Ascending aorta (tissue), 2 donors: ENCODE measurements at places on chromosomes 11 and 22.

- no peak for DNase-seq
Measured at GRCh38 chr11:67293090-67293489, 4.0 kb downstream of the ANKRD13D start.

DNA sequence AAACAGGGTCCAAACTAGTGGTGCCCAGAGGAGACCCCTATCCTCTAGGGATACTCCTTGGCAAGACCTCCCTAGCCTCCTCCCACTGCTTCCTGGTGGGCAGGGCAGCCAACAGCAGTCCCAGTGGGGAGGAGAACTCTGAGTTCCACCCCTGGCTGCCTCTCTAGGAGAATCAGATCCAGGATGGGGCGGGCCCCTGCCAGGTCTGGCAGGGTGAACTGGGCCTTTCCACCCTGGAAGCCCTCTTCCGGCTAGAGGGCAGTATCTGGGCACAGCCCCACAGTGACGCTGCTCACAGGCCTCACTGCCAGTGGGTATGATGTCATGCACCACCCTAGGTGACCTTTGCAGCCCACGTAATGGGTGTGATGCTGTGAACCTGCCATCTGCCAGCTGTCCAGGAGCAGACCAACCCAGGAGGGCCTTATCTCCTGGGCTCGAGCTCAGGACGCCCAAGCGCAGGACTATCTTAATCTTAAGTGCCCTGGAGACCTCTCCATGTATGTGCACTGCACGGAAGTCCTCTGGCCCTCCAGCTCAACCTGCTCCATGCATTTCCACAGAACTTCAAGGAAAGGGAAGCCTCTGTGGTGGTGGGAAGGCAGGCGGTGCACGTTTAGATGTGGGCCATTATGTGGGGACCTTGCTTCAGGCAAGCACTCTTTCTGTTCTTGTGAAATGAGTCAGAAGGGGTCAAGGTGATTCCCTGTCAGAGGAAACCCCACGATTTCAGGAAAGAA lies 31.8 kb upstream of the FCHSD2 start:
- DNase-seq, result peak; percentile 94

GRCh38 chr11:28439403-28439802 lies 331.2 kb downstream of the METTL15 start:
- no peak for DNase-seq

DNA sequence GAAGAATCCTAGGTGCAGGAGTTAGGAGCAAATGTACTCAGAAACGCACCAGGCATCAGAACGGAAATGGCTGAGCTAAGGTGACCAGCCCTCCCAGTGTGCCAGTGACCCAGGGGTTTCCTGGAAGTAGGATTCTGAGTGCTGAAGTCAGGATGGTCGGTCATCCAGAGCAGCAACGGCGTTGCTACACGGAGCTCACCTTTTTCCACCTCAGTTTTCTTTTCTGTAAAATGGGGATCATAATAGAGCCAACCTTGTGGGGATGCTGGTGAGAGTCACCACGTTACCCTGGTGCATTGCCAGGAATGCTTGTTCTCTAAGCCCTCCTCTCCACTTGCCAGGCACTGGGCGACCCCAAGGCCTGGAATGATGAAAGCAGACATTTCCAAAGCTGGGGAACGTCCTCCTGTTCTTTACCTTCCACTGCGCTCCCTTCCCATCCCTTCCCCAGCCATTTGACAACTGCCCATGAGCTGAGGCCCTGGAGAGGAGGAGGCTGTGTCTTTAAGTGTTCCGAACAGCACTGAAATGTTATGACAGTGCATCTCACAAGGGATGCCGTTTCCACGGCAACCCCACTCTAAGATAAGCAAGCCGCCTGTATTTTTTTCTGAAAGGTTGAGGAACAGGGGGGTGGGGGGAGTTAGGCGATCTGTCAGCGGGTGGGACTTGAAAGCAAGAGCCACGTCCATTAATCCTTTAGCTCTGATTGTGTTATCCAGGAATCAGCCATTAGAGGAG lies 66.8 kb downstream of the TSPAN18 start:
- DNase-seq, result no peak

DNA sequence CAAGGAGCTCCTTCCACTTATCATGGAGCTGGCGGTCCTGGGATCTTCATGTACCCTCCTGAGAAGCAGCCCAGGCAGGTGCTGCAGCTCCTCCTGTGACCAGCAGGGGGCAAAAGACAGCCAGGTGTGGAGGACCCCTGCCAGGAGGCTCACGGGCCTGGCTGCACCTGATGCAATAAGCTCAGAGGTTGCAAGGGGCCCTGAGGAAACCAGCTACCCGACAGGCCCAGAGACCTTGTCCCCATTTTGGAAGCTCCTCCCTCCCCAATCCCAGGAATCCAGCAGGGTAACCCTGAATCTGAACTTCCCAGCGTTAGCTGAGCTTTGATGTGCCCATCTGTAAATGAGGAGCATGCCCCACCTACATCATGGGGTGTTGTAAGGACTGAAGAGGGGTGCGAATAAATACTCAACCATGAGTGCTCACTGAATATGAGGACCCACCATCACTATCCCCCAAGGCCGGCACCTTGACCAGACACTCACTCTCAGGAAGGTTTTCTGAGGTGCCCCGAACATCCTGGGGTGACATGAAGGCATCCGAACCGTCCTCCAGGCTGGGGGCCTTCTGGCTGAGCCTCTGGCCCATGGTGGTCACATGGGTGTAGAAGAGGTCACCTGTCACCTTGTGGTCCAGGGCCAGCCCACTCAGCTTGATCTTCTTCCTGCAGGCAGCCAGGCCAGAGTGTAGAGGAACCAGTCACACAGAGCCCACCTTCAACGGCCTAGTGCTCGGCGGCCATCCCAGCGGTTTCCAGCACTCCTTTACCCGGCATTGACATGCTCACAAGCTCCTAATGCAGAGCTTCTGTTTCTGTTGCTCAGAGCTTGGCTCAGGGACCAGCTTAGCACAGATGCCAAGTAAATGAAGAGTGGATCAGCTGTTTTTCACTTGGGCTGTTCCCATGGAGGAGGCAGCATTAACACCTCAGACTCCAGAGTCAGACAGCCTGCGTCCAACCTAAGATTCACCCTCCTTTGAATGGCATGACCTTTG lies 21.7 kb downstream of the SLC43A1 start:
- peak; percentile 76 for DNase-seq

DNA sequence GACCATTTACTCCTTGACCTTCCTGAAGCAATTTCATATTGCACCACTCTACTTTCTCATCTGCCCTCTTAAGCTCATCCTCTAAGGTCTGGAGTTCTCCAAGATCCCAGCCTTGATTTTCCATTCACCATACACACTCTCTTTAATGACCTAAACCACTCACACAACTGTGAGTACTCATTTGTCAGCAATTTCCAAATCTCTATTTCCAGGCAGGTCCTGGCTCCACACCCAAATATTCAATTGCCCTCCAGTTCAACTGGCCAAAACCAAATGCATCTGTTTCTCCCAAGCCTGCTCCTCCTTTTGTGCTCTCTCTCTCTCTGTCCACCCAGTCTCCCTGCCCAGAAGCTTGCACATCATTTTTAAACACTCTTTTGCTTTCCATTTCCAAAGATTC lies 39.6 kb downstream of the NEU3 start:
- no peak for DNase-seq

- DNase-seq, result no peak
Measured at GRCh38 chr11:19193916-19194315, 7.9 kb downstream of the CSRP3 start.

GRCh38 chr11:109870297-109870696 lies 222.9 kb upstream of the ZC3H12C start:
- DNase-seq, result no peak

DNA sequence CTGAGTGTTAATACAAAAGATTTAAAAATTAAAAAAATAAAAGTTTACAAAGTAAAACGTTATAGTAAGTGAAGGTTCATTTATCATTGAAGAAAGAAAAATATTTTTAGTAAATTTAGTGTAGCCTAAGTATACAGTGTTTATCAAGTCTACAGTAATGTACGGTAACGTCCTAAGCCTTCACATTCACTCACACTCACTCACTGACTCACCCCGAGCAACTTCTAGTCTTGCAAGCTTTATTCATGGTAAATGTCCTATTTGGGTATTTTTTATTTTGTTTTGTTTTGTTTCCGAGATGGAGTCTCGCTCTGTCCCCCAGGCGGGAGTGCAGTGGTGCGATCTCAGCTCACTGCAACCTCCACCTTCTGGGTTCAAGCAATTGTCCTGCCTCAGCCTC lies 8.8 kb downstream of the CASTOR1 start:
- DNase-seq, result no peak

DNA sequence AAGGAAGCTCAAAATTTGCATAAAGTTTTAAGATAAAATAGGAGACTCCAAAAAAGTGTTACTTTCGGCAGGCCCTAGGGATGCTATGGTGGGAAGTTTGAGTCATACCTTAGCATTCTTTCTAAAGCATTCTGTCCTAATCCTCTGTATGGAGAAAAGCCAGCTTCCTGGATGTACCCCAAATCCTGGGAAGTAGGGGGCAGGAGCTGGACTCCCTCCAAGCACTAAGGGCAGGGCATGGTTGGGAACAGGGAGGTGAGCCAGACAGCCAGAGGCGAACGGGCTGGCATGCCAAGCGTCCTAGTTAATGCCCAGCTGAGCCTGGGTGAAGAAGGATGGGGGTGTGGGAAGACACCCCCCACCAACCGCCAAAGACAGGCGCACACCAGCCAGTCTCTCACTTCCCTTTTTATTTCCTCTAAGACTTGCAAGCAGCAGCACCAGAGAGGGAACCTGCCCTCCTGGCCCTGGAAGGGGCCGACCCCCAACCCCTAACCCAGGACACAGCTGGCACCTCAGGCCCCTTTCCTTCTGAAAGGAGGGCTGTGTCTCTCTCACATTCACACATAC lies 23.9 kb downstream of the RTN4RL2 start:
- no peak for DNase-seq

GRCh38 chr11:122155765-122156527 lies 39.9 kb upstream of the BLID start:
- no peak for DNase-seq

- DNase-seq, result peak; percentile 96
Measured at GRCh38 chr11:575996-576768, at the start of gene PHRF1. Gene PHRF1, plus strand, starts transcription at chr11:576470. Its CDS starts 5,043 bp downstream, at chr11:581513.

DNA sequence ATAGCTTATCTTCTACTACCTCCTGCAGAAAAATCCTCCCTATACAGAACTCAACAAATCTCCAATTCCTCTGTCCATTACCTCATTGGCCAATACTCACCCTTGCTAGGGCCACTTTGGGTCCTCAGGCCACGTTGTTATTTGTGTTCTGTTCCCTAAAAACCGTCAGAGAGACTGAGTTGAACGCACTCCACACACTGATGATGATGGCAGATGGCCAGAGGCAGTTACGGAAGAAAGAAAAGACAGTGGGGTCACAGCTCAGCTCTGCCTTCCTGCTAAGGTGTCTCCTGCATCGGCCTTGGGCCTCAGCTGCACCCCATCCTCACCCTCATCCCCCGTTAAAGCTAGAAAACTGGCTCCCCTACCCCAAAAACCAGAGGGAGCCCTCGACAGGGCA lies 66.2 kb downstream of the MICAL3 start:
- peak; percentile 24 for DNase-seq

- DNase-seq, result no peak
Measured at GRCh38 chr11:61671527-61671926, 8.7 kb upstream of the DAGLA start.

GRCh38 chr22:43156413-43156812 lies 5.1 kb downstream of the TSPO start:
- DNase-seq, result no peak

DNA sequence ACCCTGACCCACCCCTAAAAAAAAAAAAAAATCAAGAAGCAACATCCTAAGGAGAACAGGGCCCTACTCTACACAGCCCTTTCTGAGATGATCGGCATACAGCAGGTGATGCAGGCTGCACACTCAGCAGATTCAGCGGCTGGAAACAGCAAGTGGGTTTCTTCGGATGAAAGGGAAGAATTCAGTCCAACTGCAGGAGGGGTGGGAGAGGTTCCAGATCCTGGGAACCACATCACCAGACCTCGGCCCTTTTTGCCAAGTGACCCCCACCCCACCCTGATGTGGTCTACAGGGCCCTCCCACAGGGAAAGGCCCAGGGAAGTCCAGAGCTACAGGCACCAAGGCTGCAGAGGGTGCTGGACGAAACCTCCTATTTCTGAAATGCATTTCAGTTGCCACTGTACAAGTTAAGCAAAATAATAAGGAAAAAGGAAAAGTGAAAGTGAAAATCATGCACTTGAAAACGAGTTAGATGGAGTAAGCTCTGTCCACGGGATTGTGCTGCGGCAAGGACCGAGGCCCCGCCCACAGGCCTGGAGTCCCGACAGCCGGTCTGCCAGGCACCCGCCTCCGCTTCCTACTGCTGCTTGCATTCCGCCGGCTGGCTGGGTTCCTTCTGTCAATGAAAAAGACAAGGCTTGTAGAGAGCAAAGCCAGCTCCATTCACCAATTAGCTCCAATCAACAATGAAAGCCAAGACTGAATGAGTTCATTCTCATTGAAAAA lies 16.0 kb upstream of the PHLDA2 start:
- peak; percentile 93 for DNase-seq

GRCh38 chr11:73950869-73951710 lies at the start of gene DNAJB13:
Gene DNAJB13, plus strand, starts transcription at chr11:73951026. Its CDS starts 44 bp downstream, at chr11:73951070.
- no peak for DNase-seq

DNA sequence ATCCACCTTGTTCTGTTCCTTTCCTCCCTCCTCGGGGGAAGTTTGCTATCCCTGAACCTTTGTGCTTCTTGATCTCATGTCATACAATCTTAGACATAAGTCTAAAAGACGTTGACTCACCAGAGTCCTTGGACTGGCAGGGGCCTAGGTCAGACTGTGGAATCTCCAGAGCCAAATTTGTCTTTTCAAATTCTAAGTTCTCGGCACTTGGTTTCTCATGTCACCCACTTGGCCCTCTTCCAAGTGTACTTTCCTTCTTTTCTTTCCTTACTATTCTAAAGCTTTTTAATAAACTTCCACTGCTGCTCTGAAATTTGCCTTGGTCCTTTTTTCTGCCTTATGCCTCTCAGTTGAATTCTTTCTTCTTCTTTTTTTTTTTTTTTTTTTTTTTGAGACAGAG lies 30.1 kb upstream of the SMPD1 start:
- DNase-seq, result no peak

DNA sequence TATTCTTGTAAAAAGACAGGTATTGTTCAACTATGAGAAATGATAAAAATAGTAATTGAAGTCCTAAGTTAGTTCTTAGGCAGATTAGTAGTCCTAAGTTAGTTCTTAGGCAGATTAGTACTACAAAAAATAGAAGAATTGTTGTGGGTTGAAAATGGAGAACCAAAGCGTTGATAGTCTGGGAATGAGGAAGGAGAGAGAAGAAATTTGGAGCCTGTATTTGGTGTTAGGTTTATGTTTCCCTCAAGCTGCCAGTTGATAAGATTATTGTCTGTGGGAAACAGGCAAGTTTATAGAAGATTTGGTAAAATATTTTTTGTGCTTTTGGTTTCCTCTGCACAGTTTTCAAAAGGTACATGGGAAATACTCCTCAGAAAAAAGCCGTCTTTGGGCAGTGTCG lies 3.6 kb downstream of the BCO2 start:
- no peak for DNase-seq

DNA sequence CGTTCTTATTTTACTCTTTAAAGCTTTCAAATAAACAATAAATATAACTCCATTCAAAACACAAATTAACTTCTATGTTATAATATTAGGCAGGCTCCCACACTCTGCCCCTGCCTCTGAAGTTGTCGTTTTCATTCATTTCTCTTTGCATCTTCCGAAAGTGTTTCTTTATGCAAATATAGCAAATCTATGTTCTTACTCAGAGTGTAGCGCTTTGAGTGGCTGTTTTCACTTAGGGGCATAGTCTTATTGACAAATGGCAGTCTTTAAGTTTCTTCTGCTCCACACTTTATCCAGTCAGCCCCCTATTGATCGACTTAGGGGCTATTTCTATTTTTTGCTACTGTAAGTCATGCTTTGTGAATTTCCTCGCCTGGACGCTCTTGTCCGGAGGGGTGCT lies 45.3 kb upstream of the RTL6 start:
- peak; percentile 1 for DNase-seq
